Hematopoietic multipotent progenitor cell treated with erythropoietin and hydrocortisone succinate and interleukin-3 and kit ligand, for 6 days (in vitro differentiated cells): ENCODE measurements at places on chromosomes 13 and 19.

DNA sequence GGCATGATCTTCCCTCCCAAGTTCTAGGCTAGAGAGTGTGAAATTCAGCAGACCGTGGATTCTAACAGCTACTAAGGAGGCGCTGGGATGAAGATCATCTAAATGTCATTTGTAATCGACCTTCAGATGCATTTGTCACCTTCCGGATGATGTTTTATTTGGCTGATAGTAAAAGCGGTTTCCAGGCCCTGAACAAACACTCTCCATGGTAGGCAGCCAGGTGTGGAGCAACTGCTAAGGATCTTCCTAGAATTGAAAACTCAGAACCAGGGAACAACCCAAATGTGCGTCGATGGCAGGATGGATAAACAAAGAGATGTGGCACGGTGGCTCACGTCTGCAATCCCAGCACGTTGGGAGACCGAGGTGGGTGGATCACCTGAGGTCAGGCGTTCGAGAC, 107.2 kb upstream of the CACNA1A start:
- no peak for DNase-seq

DNA sequence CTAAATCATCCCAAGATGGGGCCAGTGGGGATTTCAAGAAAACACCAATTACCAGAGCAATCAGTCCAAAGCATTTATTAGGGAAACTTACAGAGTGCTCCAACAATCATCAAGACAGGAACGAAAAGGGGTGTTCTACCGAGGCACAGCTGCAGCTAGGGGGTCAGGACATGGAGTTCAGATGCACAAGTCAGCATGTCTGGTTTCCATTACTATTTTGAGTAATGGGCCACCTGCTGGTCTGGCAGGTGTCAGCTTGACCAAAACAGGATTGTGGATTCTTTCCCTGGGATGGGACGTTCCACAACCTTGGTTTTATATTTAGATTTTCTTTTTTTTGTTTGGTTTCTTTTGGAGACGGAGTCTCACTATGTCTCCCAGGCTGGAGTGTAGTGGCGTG, 3.9 kb upstream of the UBL5 start:
- no peak for DNase-seq

DNA sequence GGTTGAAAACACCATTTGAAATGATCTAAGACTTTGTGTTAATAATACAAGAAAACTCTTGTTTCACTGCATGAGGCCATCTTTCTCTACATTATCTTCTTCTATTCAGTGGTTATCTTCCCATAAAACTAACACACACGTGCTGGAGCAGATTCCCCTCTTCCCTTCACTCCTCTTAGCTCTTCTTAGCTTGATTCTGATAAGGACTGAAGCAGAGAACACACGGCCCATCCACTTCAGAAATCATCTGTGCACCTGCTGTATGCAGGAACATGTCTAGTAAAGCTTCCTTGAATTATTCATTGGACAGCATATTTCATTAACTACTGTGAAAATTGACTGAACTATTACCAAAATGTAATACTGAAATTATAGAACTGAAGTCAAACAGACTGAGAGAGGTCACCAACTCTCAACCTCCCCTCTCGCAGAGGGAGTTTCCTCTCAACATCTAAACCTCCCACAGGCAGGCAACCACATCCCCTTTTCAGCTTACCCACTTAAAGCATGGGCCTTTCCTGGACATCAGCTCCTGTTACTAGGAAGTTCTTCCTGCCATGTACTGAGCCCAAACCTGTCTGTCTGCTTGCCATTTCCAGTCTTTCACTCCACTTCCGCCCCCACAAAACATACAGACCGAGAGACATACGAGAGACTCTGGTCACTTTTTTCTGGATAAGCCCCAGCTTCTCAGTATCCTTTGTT, 113.9 kb downstream of the CRYL1 start:
- DNase-seq = peak; percentile 61

DNA sequence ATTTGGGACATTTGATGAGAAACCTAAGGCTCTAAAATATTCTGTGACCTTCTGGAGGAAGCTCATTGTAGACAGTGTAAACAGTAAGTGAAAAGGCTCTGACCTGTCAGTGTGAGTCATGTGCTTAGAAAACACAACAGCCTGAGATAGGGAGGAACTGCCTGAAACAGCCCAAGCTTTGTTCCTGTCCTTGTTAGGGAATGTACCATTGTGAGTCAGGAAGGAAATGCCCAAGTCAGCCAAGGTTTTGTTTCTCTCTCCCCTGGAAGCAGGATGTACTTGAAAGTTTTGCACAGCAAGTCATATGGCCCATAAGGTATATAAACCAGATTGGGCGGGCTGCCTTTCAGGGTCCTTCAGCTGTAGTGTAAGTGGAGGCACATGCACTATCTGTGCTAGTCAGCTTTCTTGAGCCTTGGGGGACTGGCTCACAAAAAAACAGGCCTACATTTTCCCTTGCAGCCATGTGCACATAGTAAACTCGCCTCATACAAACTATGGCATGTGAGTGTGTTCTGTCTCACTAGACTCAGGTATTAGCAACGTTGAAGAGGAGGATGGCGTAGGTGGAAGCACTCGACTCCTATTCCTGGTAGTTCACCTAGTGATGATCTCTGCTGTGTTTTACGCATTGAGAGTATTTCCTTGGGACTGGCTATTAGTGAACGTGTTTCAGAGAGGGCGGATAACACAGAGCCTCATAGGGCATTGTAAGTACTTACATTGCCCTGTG, 141.2 kb upstream of the KLHL1 start:
- DNase-seq = no peak

DNA sequence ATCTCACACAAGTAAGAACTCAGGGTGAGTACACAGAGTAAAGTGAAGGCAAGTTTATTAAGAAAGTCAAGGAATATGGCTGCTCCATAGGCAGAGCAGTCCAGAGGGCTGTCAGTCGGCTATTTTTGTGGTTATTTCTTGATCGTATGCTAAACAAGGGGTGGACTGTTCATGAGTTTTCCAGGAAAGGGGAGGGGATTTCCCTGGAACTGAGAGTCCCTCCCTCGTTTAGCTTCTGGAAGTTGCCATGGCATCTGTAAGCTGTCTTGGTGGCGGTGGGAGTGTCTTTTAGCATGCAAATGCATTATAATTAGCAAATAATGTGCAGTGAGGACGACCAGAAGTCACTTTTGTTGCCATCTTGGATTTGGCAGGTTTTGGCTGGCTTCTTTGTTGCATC, 5.8 kb upstream of the VSTM1 start:
- DNase-seq = no peak
